WTC11 (cell line): ENCODE measurements at places on chromosomes 2 and 18. TPM values are rescaled to one million over a fixed set of nuclear protein-coding genes. Genes with fewer than 3 reads are reported as not detected.

The KCNG3 gene
- total RNA-seq: 12.9 to 15.5 TPM (median 13.1 TPM) in 3 replicates

The KYNU gene
- total RNA-seq: 0.18 to 0.85 TPM (median 0.21 TPM) in 3 replicates

The UGT1A7 gene
- not detected in 3 replicates for total RNA-seq

The GRB14 gene
- total RNA-seq: 14.9 to 17.2 TPM (median 17.2 TPM) in 3 replicates

The ABCG8 gene
- 0.23 to 0.25 TPM in 2 of 3 replicates, not detected in the other for total RNA-seq

- no peak for DNase-seq
These were observed 91.2 kb downstream of the HDAC4 start for GRCh38 chr2:239309398-239310245.

GRCh38 chr2:230666446-230666845, 46.2 kb upstream of the CAB39 start:
- DNase-seq: no peak

GRCh38 chr2:11292464-11293255, 51.8 kb downstream of the ROCK2 start:
- no peak for DNase-seq

DNA sequence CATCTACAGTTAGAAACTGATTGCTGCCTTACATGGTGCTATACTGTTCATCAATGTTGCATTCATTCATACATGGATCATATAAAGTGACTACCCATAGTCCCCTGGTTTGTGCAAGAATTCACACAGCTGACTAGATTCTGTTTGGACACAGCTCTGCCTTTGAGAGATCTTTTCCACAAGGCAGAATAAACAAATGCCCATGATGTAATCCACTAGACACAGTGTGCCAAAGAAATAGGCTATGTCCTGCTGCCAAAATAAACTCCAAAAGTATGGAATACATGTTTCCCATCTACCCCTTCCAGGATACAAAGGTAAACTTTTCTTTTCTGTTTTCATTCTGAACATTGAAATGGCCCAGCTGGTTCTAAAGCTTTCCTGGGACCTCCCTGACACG, 269.4 kb upstream of the CHAC2 start:
- no peak for DNase-seq

DNA sequence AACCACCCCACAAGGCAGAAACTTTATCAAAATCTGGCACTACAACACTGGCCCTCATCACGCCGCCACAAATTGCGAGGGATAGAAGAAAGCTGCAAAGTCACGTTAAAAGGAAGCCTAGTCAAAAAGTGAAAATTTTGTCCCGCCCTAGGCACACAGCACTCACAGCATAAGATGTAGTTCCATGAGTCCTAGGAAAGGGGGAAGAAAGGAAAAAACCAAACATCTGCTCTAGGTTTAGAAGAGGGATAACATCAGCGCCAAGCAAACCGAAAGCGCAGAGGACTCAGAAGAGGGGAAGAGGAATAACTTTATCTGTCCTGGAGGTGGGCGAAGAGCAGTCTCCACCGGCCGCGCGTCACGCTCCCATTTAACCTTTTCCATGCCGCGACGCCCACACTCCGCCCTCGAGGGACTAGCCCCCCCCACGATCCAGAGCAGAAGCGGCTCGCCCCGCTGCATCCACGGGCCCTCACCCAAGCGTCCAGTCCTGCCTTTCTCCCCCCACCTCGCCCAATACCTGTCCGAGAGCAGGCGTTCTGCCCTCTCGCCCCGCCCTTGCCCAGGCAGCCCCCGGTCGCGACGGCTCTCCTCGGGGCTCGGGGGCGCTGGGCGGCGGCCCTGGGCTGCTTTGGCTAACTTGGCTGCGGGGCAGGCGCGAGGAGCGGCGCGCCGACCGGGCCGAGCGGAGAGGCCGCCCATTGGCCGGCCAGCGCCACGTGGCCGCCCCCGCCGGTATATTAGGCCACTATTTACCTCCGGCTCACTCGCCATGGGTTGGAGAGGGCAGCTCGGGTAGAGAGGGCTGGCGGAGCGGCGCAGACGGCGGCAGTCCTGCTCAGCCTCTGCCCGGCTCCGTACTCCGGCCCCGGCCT, at the start of gene HOXD1:
TSS of gene HOXD1 (plus strand) at position 770 of the 875 bp plus-strand sequence. CDS start 134 bp downstream, outside the sequence.
- peak; percentile 70 for DNase-seq

GRCh38 chr2:102027036-102027980, 35.5 kb downstream of the IL1R2 start:
- no peak for DNase-seq

GRCh38 chr18:54852780-54853675, 24.8 kb downstream of the RAB27B start:
- DNase-seq: no peak

- DNase-seq: no peak
These were observed 87.5 kb downstream of the TFCP2L1 start for GRCh38 chr2:121197369-121198091.

DNA sequence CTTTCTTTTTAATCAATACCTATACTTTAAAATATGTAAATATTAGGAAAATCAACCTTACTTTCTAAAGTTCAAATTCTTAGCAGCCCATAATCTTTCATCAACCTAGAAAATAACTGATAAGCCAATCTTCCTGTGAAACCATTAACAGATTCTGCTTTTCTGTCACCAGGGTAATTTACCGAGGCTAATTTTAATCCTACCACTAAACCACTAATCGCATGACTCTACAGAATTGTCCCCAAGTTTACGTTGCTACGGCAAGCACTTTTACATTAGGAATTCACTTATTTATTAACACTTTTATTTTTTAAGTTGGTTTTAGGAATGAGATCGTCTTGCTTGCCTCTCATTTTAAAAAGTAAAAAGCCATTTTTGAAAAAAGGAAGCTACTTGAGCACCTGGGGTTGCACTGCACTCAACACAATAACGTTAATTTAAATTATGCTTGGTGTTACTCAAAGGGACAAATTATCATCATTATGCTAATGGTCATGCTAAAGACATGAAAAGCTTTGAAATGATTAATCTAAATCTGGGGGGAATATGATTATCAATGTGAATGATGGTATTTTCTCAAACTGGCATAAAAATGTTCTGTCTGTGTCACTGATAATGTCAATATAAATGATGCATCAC, 10.2 kb downstream of the ZNF516 start:
- DNase-seq: no peak

DNA sequence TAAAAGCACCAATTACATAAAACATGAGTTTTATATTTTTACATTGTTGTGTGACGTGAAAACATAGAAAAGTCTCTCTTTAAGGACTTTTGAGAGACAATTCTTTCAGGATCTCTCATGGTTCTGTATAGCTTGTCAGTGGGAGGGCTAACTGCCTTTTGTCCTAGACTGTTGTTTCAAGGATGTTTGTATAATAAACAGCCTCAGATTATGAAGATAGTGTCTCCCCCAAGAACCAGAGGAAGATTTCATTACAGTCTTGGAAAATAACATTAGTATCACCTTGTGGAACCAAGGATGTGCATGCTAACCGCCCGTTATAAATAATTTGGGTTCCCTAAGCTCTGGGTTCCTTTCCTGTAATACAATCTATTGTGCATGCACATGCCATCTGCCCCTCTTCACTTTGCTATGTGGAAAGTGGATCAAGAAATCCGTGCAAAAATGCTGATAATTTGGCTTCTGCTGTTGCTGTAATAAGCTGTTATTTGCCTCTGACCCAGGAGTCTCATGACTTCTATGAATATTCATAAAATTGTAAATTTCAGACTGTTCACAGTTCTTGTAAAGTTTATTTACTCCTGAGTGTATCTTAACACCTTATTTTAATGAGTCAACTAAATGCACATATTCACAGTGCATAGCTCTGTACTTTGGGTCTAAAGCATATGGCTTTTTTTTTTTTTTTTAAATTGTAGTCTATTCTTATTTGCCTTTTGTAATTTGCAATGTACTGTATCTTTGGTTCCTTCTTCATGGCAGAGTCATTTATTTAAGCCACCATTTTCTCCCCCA, 265.5 kb downstream of the PTH2R start:
- DNase-seq: no peak

DNA sequence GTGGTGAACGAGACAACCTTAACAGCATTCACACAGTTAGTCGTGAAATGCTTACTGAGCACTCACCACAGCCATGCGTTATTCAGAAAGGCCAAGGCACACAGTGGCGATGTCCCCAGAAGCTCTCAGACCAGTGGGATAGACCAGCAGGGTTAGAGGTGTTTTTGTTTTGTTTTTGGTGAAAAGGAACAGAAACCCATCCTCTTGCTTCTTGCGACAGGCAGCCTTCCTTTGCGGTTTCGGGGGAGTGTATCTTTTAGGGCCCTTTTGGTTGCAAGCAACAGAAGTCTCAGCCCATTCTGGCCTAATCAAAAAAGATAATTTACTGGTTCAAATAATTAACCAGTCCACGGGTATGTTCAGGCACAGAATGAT, 4.7 kb downstream of the GNLY start:
- DNase-seq: no peak

- DNase-seq: peak; percentile 23
These were observed 796.7 kb upstream of the CELF4 start for GRCh38 chr18:38362286-38362792.

DNA sequence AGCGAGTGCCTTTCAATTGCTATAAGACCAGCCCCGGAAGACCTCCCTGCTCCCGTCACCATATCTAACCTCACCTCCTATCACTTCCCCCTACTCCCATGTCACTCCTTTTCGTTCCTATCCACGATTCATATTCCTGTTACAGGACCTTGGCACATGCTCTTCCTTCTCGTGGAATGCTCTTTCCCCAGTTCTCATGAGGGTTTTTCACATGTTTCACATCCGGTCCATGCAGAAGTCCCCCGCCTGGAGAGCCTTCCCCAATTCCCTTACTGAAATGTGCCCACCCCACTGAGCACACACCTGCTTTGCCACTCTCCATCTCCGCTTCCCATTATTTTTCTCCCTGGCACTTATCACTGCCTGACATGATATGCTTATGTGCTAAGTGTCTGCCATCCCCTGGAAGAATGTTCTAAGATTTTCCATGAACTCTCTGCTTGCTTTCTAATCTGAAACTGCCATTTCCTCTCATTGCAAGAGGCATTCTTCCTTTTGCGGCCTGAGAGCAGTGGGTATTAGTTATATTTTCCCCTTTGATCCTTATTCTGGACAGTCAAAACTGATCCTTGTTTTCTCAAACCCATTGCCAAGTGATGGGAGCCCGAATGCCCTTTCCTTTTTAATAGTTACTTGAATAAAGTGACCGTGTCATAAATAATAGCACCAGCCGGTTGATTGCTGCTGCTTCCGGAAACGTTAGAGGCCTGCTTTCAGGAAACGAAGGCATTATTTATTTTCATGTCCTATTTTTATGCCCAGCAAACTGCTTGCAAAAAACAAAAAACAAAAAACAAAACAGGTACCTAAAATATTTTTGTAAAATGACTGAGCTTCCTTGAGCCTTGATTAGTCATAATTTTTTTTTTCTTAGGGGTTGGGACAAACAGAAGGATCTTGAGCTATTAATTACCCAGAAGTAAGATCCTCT, 127.9 kb downstream of the ZNF532 start:
- no peak for DNase-seq

GRCh38 chr2:29212009-29212408, 96.8 kb downstream of the CLIP4 start:
- no peak for DNase-seq

DNA sequence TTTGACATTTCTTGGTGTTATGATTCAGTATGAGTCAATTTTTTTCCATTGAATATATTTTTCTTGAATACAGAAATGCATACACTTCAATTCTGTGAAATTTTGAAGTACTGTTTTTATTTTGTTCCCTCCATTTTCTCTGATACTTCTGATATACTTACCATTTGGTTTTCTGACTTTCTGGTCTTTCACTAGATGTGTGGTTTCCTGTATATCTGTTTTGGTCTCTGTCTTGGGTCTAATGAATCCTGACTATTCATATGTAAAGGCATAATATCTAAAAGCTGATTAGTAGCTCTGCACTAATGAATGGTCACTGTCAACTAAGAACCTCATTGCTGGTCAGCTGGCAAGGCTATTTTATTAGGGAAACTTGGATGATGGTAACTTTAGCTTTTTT, 345.6 kb downstream of the GRB14 start:
- DNase-seq: no peak

- peak; percentile 64 for DNase-seq
These were observed 1.1 kb downstream of the DLGAP1 start for GRCh38 chr18:4453874-4454536.

GRCh38 chr2:135063210-135063609, 11.1 kb downstream of the RAB3GAP1 start:
- DNase-seq: no peak

DNA sequence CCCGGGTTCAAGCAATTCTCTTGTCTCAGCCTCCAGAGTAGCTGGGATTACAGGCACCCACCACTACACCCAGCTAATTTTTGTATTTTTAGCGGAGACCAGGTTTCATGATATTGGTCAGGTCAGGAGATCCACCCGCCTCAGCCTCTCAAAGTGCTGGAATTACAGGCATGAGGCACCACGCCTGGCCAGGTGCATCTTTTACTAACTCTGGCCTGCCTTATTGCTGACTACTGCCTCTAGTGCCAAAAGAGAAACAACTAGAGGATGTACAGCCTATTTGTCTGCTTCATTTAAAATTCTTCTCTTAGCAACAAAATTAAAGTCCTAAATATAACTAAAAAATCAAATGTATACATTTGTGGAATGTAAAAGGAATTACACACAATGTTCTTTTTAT, 115.4 kb downstream of the BMPR2 start:
- DNase-seq: no peak

- DNase-seq: peak; percentile 87
These were observed at the start of gene CFAP221 for GRCh38 chr2:119544075-119544938. TSS of gene CFAP221 (plus strand) at chr2:119544449. CDS start at chr2:119546132, 1,683 bp downstream.

DNA sequence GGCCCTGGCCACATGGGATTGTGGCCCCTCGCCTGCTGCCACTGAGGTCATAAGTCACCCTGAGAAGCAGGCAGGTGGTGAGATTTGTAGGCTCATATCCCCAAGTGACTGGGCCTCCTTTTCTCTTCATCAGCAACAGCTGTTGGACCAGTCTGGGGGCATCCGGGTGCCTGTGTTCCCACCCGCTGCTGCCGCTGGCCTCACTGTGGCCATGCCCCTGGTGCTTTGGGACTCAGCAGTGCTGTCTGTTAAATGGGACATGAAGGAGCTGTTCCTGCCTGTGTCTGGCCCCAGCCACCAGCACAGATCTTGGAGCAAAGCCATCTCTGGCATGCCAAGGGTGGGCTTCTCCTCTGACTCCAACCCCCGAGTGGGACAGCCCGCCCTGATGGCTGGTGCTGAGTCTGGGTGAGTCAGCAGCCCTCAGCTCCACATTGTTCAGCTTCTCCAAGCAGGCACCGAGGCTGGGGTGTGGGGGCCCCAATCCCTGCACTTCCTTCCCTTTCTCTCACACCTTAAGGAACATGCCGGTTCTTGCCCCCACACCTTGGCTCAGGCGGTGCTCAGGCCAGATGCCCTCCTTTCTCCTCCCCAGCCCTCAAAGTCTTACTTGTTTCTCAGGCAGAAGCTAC, 207.9 kb downstream of the GLI2 start:
- no peak for DNase-seq

GRCh38 chr18:48668466-48669179, 129.8 kb downstream of the CTIF start:
- DNase-seq: no peak

DNA sequence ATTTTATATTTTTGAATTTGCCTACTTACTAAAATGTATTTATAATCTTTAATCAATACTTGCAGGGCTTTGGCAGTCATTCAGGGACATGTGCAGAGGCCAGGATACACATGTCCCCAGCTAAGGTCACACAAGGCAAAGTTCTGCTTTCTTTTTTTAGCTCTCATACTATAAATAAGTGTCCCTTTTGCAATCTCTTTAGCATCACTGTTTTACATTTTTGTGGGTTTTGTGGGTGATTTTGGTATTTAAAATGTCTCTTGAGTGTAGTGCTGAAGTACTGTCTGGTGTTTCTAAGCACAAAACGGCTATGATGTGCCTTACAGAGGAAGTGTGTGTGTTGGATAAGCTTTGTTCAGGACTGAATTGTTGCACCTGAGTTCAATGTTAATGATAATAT, 309.0 kb upstream of the GULP1 start:
- no peak for DNase-seq

GRCh38 chr2:145380436-145381017, 860.6 kb upstream of the ZEB2 start:
- no peak for DNase-seq
